SK-N-MC (cell line): ENCODE measurements at places on chromosomes 1 and 21.

DNA sequence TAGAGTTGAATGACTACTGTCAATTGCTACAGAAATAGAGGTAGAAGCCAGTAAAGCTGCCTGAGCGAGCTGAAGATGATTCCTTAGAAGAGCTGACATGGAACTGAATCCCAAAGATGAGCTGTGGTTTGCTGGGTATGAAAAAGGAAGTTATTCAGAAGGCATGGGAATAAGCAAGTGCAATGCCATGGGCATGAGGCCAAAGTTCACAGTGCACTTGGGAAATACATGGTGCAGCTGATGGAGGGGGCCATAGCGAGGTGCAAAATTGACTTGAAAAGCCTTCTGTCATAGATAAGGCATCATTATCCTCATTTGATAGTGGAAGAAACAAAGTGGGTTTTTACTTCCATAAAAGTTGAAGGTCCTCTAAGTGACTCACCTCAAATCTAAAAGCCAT lies 88.6 kb downstream of the NEK7 start:
- DNase-seq: no peak

GRCh38 chr21:15272171-15272570 lies 207.4 kb upstream of the NRIP1 start:
- DNase-seq: no peak

- DNase-seq: no peak
These were observed 109.5 kb upstream of the KIF26B start for GRCh38 chr1:245045087-245045881.

DNA sequence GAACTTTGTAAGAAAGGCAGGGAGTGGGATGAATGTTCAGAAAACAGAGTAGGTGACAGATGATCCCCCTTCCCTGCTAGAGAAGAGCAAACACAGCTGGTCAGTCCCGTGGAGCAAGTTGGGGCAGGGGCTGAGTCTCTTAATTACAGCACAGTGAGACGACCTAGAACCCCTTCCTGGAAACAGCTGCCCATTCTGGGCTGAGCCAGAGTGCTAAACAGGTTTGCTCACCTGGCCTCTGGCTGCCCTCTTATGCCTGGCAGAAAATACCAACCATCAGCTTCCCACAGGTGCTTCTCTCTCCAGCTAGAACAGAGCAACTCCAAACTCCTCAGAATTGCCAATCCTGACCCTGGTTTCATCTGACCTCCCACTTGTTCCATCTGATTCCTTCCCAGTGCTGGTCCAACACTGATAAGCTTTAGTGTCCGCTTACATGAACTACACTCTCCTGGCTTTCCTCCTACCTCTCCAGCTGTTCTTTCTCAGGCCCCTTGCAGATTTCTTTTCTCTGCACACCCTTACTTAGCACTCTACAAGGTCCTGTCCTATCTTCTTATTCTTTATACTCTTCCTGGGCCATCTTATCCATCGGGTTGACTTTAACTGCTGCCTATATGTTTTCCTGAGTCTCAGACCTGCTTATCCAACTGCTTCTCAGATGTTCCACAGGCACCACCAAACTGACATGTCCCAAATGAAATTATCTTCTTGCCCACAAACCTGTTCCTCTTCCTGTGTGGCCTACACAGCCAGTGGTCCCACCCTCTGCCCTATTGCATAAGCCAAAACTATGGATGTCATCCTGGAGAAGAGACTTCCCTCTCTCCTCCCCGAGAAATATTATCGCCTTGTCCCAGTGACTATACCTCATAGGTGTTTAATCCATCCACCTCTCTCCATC lies 22.6 kb upstream of the COL9A2 start:
- DNase-seq: no peak

DNA sequence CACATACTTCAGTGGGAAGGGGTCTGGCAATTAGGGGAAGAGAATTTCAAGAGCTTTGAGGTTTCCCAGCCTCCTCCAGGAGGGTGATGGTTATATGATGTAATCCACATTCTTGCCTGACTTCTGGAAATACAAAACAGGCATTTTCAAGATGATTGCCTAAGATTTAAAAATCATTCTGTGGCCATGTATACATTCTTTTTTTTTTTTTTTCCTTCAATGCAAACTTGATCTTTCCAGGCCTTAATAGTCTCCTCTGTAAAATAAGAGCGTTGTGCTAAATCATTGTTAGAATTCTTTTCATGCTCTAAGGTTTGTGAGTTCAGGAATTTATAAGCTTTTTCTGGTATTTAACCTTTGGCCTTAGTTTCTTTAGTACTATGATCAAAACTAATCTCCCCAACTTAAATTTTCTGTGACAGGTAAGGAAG lies 192.3 kb upstream of the HMCN1 start:
- peak; percentile 82 for DNase-seq
